ENCODE measurements at places on chromosomes 5 and 9. TPM values are rescaled to one million over a fixed set of nuclear protein-coding genes. Genes with fewer than 3 reads are reported as not detected.

The PRR16 gene
- not detected for total RNA-seq

The CER1 gene
- not detected for total RNA-seq

The C9orf153 gene
- total RNA-seq, result not detected

The CFAP157 gene
- total RNA-seq, result not detected

DNA sequence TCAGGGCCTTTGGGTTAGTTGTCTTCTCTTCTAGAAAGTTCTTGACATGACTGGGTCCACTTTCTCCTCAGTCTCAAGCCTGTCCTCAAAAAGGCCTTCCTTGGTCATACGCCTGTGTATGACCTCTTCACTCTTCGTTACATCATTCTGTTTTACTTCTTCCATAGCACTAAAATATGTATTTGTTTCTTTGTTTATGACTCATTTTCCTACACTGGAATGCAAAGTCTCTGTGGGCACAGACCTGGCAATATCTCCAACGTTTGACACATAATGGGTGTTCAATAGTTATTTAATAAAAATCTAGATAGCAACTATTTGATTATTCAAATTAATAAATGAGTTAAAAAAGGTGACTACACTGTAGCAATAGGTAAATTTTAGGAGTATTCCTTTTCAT lies 85.1 kb downstream of the YIPF5 start:
- no peaks in the 10 kb centered on the region for H3K36me3 ChIP-seq
- no peaks in the 10 kb centered on the region for H3K4me1 ChIP-seq
- H3K27me3 ChIP-seq, result no peaks in the 10 kb centered on the region

- H3K36me3 ChIP-seq, result no peaks in the 10 kb centered on the region
- no peak for DNase-seq
- no peak overlapping the region for H3K4me3 ChIP-seq
Observed at GRCh38 chr5:90621848-90622247, 63.3 kb downstream of the ADGRV1 start.

- H3K4me3 ChIP-seq, result no peak overlapping the region
- H3K4me1 ChIP-seq, result no peaks in the 10 kb centered on the region
- H3K36me3 ChIP-seq, result no peaks in the 10 kb centered on the region
- no peak overlapping the region for H3K27ac ChIP-seq
Observed at GRCh38 chr5:9624196-9624947, 5.8 kb downstream of the TAS2R1 start.

GRCh38 chr5:100270023-100270771 lies 265.0 kb upstream of the FAM174A start:
- no peak for DNase-seq
- no peaks in the 10 kb centered on the region for H3K4me1 ChIP-seq
- no peaks in the 10 kb centered on the region for H3K27me3 ChIP-seq
- H3K36me3 ChIP-seq, result no peaks in the 10 kb centered on the region
- no peak overlapping the region for H3K27ac ChIP-seq

DNA sequence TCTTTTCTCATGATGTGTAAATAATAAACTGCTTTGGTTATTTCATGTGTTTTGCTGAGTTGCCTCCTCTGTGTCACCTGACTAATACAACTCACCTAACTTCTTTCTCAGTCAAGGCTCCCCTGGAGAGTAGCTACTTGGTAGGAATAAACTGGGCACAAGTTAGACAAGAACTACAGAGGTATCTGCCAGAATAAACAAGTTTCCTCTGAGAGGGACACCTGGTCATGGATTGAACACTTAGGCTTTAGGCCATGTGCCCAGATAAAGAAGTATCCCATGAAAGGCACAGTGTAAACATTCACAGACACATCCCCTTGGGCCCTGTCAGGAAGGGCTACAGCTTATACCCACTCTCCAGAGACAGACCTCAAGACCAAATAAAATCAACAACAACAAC lies 532.5 kb downstream of the KIF4B start:
- no peaks in the 10 kb centered on the region for H3K27me3 ChIP-seq
- no peak for DNase-seq
- no peaks in the 10 kb centered on the region for H3K36me3 ChIP-seq
- H3K4me3 ChIP-seq, result no peak overlapping the region
- no peak overlapping the region for H3K27ac ChIP-seq
- no peaks in the 10 kb centered on the region for H3K4me1 ChIP-seq

DNA sequence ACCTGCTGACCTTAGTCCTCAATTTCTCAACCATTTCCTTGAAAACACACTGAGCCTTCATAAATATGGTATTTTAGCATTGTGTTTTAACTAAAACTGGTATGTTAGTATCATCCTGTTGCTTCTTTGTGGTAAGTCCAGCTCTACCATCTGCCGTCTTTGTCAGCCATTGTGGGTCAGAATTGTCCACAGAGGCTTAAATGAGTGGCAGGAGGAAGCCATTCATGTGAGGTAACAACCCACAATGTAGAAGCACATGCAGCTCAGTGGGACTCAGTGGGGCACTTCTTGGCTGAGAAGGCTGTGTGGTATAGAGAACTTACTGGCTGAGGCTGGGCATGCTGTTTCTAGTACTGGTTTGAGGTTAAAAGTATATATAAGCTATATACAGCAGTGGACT lies 149.2 kb upstream of the NR3C1 start:
- H3K4me3 ChIP-seq, result no peak overlapping the region
- DNase-seq, result no peak
- H3K36me3 ChIP-seq, result no peaks in the 10 kb centered on the region
- H3K4me1 ChIP-seq, result no peaks in the 10 kb centered on the region
- H3K27me3 ChIP-seq, result no peaks in the 10 kb centered on the region

DNA sequence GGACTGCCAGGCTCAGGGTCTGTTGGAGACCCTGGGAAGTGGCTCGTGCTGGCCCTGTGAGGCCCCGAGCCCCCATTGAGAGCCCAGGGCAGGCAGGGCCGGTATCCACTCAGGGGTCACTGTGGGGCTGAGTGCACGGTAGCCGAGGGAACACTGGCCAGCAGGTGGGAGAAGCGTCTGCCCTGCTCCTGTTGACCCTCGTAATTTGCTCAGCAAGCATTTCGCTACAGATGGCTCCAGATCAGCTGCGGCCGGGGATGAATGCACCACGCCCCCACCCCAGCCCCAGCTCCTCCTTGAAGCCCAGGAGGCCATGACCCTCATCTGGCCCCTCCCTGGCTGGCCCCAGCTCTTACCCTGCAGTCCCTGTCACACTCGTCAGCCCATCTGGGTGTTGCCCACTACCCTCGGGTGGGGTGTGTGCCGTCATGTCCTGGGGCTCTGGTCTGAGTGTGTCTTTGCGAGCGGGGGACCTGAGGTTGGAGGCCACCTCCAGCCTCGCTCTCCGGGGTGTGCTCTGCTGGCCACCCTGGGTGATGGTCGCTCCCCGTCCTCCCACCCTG lies 6.1 kb upstream of the NRARP start:
- no peak overlapping the region for H3K4me3 ChIP-seq
- H3K4me1 ChIP-seq, result peaks cover 35% of the 10 kb centered on the region
- DNase-seq, result no peak
- no peaks in the 10 kb centered on the region for H3K36me3 ChIP-seq
- no peak overlapping the region for H3K27ac ChIP-seq

DNA sequence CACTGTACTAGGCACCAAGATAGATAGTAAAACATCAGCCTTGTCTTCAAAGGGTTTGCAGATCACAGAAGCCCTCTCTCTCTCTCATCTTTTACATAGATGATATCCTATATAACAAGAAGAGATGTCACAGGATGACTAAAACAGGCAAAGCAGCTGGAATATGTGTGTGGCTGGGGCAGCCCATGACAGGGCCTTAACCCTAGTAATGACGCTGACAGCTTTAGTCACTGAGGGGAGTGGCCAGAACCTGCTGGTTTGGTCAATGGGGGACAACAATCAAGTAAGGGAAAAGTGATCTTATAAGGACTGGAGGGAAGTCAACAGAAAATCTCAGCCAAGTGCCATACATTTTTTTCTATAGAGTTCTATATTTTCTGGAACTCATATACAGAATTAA lies 41.9 kb upstream of the RIC1 start:
- H3K27me3 ChIP-seq, result no peaks in the 10 kb centered on the region
- no peaks in the 10 kb centered on the region for H3K36me3 ChIP-seq
- DNase-seq, result no peak
- H3K4me3 ChIP-seq, result no peak overlapping the region

DNA sequence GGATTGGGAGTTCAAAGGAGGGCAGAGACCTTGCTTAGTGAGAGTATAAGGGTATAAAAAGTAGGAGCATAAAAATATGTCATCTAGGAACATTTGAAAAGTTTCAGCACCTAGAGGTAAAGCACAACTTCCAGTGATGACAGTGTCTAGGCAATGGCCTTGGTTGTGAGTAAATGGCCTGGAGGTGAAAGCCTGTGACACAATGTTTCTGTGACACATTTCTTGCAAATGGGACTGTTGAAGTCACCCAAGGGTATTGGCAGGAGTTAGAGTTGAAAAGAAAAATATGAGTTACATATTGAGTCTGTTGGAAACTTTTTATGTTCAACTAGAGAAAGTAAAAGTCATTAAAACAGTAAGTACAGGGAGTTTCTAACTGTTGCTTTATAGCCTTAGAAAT lies 14.8 kb downstream of the C5orf47 start:
- peaks cover 24% of the 10 kb centered on the region for H3K27me3 ChIP-seq
- H3K36me3 ChIP-seq, result no peaks in the 10 kb centered on the region
- DNase-seq, result no peak

DNA sequence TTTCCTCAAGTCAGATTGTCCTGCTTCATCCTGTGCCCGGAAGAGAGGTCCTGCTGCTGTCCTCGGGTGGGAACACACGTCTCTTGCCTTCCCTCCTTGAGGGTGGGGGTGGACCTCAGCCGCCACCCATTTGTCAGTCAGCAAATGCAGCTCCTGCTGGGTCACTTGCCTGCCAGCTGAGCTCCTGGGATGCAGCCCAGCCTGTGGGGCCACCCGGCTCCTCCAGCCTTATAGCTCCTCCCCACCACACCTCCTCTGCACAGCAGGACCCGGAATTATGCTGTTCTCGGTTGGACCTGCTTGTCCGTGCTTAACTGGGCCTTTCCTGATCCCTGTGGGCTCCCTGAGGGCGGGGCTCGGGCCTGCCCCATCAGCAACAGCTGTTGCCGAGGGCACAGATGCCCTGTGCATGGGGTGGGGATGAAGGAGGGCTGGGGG lies 52.7 kb downstream of the RXRA start:
- no peaks in the 10 kb centered on the region for H3K27me3 ChIP-seq
- DNase-seq, result no peak
- peaks cover 70% of the 10 kb centered on the region for H3K4me1 ChIP-seq
- H3K4me3 ChIP-seq, result no peak overlapping the region
- H3K36me3 ChIP-seq, result no peaks in the 10 kb centered on the region

DNA sequence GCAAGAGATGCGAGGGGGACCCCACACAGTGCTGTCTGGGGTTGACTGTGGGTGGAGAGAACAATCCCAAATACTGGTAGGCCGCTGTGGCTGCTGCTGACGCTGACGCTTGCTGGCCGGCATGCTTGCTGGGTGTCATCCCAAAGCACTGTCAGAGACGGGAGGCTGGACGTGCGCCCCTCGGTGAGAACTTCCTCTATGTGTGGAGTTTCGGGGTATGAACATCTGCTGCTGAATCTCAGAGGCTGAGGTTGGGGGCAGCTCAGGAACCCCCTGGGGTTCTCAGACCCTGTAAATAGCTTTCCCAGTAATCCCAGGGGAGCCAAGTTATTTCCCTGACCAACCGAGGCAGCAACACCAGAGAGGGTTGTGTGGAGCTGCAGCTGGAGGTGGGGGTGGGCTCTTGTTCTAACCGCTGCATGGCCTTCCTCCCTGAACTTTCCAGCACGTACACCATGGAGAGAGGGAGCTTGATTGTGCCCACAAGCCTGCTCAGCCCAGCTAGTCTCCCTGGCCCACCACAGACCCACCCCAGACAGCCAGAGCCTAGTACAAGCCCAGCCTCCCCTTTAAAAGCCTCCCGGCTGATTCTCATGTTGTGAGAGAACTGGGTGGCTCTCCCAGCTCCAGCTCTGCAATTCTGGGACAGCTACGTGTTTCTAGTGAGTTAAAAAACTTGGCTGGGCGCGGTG lies 21.8 kb upstream of the SLC12A7 start:
- no peak for DNase-seq
- no peaks in the 10 kb centered on the region for H3K27me3 ChIP-seq
- H3K4me3 ChIP-seq, result no peak overlapping the region
- H3K36me3 ChIP-seq, result no peaks in the 10 kb centered on the region
- peak overlapping the region; percentile 57 for H3K27ac ChIP-seq
- H3K4me1 ChIP-seq, result peaks cover 47% of the 10 kb centered on the region

GRCh38 chr9:16515879-16516301 lies 354.6 kb downstream of the BNC2 start:
- no peak overlapping the region for H3K4me3 ChIP-seq
- H3K27me3 ChIP-seq, result no peaks in the 10 kb centered on the region
- no peaks in the 10 kb centered on the region for H3K4me1 ChIP-seq
- no peak for DNase-seq

GRCh38 chr5:136740228-136740627 lies 374.9 kb upstream of the TRPC7 start:
- H3K27ac ChIP-seq, result no peak overlapping the region
- H3K4me1 ChIP-seq, result no peaks in the 10 kb centered on the region
- no peak for DNase-seq

DNA sequence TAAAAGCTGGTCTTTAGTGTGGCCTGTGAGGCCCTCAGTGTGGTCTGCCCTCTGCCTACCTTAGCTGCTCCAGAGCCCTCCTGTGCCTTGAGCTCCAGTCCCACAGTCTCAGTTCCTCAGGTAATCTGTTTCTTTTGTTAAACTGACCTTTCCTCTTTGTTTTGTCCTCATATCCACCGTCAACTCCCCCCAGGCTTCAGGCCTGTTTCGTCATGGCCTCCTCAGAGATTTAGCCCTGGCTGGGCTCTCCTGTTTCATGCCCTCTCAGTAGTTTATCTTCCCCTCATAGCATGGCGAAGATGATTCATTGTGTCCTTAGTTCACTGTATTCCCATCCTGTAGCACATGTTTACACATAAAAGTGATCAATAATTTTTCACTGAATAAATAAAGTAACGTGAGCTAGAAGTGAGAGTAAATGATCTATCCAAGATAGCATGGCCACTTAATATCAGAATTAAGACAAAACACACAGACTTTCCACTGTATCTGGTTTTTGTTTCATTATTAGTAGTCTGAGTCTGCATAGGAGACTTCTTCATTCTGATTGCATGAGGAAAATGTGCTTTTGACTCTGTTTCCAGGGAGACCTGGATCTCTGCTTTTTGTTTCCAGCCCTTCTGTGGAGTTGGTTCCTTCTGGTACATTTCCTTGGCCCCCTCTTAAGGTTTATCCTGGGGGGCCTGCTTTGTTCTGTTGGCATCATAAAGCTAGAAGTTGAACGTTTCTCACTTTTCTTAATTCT lies 70.5 kb downstream of the SNX24 start:
- no peak overlapping the region for H3K27ac ChIP-seq
- no peaks in the 10 kb centered on the region for H3K4me1 ChIP-seq
- no peak for DNase-seq

DNA sequence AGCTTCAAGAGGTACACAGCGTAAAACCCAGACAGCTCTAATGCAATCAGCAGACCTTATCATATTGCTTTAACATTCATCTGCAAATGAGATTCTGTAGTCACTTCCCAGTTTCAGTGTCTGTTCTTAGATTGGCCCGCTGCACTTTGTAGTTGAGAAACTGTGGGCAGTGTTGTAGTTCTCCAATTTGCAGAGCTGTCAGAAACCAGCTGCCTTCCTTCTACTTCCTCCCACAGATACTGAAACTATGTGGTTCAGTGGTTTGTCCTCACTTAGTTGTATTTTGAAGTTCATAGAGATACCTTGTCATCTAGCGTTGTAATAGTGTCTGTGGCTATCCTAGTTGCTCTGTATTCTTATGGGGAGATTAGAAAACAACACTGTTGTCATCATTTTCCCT lies 39.6 kb upstream of the TRIM36 start:
- no peak overlapping the region for H3K27ac ChIP-seq
- no peaks in the 10 kb centered on the region for H3K27me3 ChIP-seq
- no peaks in the 10 kb centered on the region for H3K4me1 ChIP-seq

Measured in Panc1 (cell line).